Stimulated activated CD4-positive, alpha-beta T cell treated with anti-CD3 and anti-CD28 coated beads, Interleukin-2, amount 100 ng/mL, for 24 hours (primary cell): ENCODE measurements at places on chromosomes 4 and X.

DNA sequence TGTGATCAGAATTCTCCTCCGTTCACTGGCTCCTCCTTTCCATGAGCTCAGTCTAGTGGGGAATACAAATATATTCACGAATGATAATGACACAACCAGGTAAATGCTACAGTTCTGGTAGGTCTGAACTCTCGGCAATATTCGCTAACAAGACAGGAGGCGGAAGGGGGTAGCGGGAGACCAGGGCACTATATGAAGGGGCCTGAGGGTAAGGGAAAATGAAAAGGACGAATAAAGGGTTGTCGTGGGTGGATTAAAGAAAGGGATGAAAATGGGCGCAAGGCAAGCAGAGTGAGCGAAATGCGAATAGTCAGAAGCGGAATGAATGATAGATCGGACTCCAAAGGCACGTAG, 743 bp downstream of the NKAP start:
- no peak for DNase-seq

GRCh38 chrX:132954323-132954722, 4.1 kb downstream of the HS6ST2 start:
- DNase-seq, result no peak

GRCh38 chr4:11532138-11532537, 103.4 kb upstream of the HS3ST1 start:
- DNase-seq, result no peak

- no peak for DNase-seq
These were observed 67.5 kb downstream of the ZFYVE28 start for GRCh38 chr4:2350982-2351381.

DNA sequence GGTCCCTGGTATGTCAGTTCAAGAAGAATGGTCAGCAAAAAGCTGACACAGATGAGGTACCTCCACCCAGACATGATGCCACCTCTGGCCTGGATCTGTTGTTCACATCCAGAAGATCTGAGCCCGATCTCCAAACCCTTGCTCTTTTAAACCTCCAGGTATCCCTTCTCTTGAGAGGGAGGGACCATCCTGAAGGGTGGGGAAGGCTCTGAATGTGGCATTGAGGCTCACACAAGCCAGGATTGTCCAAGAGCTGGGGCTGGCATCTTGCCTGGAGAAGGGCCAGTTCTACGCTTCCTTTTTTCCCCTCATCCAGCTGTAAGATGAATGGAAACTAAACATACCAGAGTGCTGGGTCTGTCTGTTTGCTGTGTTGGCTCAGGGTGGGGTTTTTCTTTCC, at the start of gene ITIH6:
ITIH6 (minus strand) TSS at position 119 of the 400 bp plus-strand sequence; CDS start at position 74, 45 bp downstream.
- no peak for DNase-seq

- no peak for DNase-seq
These were observed 84.7 kb downstream of the NHS start for GRCh38 chrX:17459661-17460060.

- no peak for DNase-seq
These were observed 13.3 kb downstream of the CXCL2 start for GRCh38 chr4:74085669-74086068.

DNA sequence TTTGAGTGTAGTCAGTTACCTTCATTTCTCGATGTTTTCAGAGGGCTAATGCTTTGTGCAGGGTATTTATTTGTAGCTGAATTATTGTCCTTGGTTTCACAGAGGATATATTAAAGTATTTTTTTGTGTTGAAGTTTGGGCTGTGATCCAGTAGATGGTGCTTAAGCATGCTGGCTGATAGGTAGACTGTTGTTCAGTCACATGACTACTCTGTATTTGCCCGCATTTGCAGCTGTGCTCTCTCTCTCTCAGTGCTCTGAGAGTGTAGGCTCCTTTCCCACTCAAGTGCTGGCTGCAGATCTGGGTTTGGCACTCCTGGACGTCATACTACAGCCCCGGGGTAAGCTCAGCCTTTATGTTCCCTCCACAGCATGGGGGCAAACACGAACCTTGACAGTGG, 21.7 kb downstream of the RAB40AL start:
- DNase-seq, result no peak

DNA sequence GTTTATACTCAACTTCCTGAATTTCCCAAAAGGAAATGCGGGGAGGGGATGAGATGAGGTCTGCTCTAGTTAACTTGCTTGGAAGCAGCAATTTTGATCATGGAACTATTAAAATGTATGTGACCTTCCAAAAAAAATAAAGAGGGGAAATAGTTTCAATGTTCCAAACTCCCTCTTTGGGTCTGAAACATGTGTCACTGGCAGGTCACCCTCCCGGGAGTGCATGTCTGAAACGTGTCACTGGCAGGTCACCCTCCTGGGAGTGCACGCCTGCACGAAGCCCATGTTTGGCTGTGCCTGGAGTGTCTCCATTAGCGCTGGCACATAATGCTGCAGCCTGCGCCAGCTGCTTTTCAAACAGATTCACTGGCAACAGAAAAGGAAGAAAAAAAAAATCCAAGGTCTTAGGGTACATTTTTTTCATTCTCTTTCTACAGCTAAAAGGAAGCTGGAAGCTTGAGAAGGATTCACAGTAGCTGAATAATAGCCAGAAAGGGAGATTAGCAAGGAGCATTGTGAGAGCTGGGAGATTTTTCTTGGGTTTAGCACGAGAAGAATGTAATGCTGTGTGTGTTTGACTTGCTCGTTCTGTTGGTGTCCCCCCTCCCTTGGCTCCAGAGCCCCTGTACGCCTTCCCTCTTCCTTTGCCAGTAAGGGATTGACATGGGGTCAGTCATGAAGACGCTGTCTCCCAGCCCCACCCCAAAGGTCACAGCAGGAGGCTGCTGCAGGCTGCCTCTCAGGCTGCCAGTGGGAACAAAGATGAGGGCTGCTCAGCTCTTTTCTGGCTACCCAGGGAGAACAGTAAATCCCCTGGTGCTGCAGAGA, 39.2 kb upstream of the TLR3 start:
- no peak for DNase-seq

DNA sequence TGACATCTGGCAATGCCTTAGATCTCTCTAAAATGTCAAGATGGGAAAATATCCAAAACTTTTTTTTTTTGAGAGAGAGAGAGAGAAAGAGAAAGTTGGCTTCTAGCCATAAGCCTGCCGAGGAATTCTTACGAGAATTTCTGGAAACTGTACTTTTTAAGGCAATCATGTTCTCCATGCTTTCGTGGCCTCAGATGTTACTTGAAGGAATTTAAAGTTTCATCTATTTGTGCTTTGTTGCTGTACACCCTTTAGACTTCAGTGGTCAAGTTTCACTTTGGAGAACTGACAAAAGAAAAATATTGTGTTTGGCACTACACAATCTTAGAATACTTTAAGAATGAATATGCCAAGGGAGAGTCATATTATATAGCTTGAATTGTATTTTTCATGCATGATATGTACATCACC, 53.9 kb downstream of the FAT4 start:
- DNase-seq, result no peak

DNA sequence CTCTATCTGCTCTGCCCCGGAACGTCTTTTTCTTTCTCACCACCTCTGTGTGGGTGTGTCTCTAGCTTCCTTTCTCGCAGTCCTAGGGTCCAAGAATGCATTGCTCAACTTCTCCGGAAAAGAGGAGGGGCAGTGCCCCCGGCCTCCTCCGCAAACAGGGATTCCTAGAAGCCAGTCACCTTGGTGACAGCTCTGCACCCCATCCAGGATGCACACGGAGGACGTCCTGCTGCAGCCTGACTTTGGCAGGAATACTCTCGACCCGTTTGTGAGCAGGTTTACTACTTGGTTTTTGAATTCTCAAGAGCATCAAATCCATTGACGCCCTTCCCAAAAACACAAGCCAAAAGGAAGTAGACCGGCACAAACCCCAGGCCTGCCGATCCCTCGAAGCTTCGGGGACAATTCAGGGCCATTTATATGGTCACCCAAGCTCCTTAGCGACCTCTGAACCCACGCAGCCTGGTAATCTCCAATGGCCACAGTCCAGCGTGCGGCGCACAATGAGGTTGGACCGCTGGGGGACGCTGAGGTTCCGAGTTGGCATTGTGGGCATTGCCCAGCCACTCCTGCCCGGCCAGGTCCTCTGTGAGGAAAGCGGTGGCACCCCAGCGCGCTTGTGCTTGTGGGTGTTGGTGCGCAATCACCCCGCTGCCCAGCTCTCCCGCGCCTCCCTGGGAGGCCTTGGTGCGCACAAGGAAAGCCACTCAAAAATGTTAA, 9.8 kb downstream of the NKX3-2 start:
- DNase-seq, result no peak

DNA sequence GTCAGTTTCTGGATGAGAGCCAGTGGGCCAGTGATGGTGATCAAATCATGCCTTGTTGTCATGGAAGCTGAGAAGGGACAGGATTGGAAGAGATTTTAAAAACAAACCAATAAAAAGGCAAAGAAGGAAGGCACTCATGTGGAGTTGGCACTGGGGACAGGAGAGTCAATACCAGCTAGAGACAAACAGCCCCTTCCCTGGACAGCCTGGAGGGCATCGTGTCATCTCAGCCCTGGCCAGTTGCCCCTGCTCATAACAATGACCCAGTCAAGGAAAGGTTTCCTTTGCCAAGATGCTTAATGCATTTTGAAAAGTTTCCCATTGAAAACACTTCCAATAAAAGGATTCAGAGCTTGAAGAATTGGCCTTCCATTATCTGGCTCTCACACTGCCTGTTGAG, 55.5 kb downstream of the SCML1 start:
- DNase-seq, result no peak

- DNase-seq, result peak; percentile 61
These were observed 77.2 kb upstream of the BCOR start for GRCh38 chrX:40174854-40175510.

DNA sequence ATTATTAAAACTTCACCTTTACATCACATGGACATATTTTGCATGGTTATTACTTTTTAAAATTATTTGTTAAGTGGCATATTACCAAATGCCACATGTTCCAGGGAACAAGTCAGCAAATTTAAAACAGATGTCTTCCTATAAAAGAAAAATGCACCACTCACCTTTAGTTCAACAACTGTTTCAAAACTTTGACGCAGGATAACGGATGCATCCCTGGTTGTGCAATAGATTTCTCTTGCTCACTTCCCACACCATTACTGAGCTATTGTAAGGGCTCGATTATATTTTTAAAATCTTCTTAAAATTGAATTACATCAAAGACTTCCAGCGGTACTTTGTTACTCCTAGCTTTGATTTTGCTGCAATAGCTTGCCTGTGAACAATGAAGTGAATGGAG, 93.0 kb upstream of the ARHGAP24 start:
- DNase-seq, result no peak

- DNase-seq, result no peak
These were observed 243.4 kb downstream of the AR start for GRCh38 chrX:67787196-67787595.

DNA sequence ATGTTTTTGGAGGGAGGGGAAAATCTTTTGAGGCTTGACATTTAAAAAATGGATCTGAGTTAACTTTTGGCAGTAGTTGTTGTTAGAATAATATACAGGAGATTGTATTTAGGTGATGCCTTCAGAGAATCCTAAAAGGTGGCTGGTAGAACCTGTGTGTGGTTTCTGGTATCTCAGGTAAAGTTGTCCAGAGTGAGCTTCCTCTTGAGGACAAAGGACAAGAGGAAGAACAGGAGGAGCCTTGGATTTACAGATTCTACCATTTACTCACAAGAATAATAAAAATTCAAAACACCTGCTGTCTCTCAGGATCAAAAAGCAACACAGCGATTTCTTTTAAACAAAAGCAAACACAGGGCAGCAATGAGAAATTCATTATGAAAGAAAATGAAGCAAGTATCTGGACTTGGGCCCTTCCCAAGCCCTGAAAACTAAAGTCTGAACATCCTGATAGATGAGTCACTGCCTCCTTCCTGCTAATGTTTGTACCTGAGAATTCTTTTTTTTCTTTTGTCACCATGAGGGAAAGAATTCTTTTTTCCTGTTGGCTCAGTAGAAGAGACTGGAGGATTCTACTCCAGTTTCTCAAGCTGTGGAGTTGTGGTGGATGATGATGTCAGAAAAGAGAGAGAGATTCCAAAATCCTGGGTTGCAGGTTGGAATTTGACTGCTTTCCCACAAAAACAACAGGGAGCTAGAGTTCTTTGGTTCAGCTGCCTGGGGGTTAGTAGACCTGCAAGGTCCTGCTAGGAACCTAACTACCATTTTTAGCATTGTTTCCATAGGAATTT, 31.5 kb upstream of the RAPGEF2 start:
- DNase-seq, result no peak

GRCh38 chrX:39555431-39555830, 542.3 kb downstream of the BCOR start:
- DNase-seq, result no peak

DNA sequence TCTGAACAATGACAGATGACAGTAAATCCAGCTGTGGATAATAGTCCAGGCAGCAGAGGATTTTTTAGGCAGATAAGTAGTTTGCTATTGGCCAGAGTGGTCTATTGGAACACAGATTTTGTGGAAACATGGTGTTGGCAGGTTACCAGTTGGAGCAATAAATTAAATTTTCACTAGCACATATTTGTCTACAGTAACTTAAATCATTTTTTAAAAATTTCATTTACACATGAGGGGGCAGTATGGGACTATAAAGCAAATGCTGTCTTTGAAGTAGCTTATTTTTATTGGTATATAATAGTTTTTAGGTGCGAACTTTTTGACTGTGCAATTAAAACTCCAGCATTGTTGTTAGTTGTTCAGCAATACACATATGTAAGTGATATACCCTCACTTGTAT, 289.8 kb downstream of the ARHGAP10 start:
- no peak for DNase-seq

DNA sequence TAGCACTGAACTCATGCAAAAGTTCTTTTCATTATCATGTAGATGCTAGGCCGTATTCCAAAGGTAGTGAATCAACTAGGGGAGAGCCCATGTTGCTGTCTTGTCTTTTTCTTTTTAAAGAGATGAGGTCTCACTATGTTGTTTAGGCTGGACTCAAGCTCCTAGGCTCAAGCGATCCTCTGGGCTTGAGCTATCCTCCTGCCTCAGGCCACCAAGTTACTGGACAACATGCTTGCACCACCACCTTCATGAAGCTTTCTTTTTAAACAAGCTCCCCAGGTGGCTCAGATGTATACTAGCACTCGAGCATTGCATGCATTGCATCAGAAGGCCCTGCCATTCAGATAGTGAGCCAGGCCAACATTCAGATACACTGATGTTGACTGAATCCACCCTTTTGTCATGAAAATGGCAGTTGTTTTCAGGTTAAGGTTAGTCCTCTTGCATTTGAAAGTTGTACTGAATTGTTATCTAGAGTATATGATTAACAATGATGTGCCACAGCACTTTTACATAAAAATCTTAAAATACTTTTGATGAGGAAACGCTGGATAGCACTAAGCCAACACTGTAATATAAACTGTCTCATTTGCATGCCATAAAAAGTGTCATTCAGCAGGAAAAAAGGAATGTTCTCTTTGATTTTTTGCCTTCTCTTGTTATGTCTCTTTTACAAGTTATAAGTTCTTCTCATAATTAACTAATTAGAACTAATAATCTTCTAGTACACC, 76.7 kb downstream of the FNIP2 start:
- DNase-seq, result no peak

DNA sequence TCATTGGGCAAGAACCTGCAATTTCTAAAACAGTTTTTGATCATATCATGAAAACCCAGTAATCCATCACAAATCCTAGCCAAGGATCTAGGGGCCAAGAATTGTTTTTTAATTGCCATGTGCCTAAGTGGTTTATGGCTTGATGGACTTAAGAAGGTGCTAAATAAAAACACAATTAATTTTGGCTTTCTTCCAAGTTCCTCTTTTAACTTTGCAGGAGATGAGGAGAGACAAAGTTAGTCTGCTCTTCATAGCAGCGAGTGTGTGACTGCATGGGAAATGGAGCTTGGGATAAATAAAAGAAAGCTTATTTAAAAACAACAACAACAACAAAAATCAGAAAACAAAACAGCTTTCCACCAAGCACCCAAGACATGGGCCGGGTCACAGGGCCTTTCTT, 41.4 kb downstream of the ARHGEF9 start:
- no peak for DNase-seq

GRCh38 chr4:172007889-172008288, 194.7 kb downstream of the GALNTL6 start:
- no peak for DNase-seq
